OCI-M1 (cell line): ENCODE measurements at places on chromosomes 6 and 20.

GRCh38 chr20:11057624-11058023, 383.8 kb upstream of the JAG1 start:
- no peak for DNase-seq

DNA sequence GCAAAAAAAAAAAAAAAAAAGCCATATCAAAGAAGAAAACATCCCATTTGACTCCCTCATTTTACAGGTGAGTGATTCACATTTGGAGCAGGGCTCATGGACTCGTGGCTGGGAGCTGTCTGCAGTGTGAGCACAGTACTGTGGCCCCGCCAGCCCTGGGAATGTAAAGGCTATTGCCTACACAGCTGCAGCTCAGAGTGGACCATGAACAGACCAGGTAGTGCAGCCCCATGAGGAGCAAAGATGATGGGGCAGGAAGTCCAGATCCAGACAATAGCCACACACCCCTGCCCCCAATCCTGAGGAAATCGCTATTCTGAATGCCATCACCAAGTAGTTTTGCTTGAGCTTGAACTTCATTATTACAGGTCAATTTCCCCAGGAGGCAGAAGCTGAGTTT, 55.4 kb downstream of the LINC00237 start:
- no peak for DNase-seq

DNA sequence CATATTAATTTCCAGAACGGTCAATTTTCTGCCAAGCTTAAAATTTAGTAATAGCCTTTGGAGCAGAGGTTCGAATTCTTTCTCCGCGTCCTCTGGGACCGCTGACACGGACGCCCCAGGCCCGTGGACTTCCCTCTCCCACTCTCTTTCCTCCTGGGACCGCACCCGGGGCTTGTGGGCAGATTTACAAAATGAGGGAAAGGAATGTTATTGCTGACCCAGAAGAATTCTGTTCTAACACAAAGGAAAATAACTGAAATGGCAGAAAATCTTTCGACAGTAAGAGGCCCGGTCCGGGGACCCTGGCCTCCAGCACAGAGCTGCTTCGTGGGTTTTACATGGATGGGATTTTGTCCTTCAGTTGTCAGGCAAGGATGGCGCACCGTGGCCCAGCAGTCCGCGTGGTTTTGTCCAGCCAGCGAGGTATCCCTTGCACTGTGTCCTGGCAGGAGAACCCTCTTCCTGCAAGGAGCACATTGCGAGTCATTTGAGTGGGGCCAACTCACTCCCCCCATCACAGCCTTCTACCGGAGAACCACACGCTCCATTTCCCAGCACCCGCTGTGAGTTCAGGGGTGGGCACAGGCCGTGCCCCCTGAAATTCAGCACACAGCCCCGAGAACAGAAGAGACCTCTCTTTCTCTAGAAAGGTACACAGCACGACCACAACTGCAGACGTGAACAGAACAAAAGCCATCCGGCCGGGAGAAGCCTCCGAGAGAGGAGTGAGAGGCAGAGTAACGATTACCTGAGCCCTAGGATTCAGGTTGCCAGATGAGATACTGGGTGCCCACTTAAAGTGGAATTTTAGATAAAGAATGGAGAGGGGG, 106.0 kb upstream of the AFDN start:
- no peak for DNase-seq

- peak; percentile 19 for DNase-seq
These were observed 54.0 kb downstream of the IL22RA2 start for GRCh38 chr6:137119196-137120104.

GRCh38 chr6:28742668-28743270, 181.0 kb downstream of the TRIM27 start:
- DNase-seq = peak; percentile 98

DNA sequence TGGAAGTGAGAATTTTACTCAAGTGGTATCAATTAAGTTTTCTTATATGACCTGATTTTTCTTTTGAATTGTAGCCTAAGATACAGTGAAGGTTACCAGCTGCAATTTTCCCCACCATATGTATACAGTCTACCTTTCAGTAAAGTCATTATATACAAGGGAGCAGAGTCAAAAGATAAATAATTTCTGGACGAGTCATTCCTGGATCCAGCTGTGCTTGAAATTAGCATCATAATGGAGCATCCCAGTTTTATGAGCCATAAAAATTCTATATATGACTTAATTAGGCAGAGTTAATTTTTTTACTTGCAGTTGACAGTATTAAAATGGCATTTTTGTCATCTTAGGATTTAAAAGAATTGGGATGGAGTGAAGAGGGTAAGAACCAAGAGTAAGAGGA, 1008.4 kb downstream of the PHF3 start:
- DNase-seq = no peak

DNA sequence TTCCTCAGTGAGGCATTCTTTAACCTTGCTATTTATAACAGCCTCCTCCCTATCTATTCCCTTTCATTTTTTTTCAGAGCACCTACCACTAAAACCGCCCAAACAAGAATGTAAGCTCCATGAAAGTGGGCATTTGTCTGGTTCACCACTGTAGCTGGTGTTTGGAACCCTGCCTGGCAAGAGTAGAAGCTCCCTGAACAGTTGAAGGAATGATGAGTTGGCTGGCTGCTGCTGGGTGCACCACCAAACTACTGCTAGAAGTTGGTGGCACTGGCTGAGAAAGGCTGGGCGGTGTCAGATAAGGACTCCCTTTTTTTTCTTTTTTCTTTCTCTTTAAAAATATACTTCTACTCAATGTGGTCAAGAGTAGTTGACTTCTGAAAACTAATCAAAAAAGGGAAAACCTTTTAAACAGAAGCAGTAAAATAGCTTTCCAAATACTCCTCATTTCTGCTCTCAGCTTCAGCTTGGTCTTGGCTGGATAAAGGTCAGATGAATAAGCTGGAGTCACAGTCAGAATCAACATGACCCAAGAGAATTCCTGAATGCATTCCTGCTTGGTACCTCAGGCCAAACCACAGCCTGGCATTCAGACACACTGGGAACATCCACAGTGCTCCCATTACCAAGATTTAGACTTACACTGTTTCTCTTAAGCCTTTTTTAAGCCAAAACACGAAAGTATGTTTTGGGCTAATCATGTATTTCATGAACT, 38.0 kb downstream of the RTN4IP1 start:
- no peak for DNase-seq

- no peak for DNase-seq
These were observed 26.1 kb downstream of the RSPO4 start for GRCh38 chr20:976033-976432.

GRCh38 chr20:25477014-25477882, 69.8 kb downstream of the GINS1 start:
- no peak for DNase-seq

DNA sequence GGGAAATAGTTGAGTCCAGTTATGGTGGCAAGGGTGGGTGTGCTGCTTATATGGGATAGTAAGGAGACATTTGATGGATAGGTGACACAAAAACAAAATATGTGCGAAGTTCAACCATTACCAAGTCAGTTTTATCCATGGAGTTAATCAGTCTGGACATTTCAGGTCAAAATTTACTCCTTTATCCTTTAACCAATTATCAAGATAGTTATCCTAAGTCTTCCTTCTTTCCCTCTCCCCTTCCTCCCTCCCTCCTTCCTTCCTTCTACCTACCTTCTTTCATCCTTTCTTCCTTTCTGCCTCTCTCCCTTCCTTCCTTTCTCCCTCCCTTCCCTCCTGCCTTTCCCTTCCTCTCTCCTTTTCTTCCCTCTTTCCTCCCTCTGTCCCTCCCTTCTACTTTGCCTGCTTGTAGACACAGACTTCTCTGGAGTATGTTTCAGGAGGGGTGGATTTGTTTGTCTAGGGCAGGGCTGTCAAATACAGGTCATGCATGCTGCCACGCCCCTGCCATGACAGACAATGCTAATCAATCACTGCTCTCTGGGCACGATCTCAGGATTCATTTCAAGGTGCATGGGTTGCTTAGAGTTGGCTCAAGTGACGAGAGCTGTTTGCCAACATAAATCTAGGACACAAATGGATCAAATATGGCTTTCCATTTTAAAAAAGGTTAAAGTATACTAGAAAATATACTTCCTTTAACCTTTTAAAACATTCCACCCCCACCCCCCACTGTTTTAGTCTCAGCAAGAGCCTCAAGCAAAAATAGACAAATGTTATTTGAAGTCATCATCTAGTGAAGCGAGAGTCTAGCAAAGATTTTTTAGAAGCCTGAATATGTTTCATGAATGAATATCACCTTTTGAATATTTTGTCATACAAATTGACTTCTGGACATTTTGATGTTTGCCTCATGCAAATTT, 281.6 kb upstream of the CITED2 start:
- no peak for DNase-seq

DNA sequence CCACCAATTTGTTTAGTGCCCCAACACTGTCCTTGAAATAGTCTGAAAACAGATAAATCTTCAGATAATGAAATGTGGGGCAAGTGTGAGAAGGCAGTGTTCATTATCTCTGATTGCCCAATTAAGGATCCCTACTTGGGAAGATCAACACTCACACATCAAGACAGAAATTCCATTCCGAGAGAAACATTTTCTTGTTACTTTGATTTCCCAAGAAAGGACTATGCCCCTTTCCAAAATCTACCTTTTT, 16.2 kb downstream of the HMGN4 start:
- DNase-seq = no peak

GRCh38 chr6:170038708-170039107, 252.2 kb downstream of the DLL1 start:
- DNase-seq = no peak

GRCh38 chr20:38759106-38759505, 10.8 kb downstream of the ACTR5 start:
- DNase-seq = no peak
